ENCODE measurements at places on chromosomes 3 and 15.

DNA sequence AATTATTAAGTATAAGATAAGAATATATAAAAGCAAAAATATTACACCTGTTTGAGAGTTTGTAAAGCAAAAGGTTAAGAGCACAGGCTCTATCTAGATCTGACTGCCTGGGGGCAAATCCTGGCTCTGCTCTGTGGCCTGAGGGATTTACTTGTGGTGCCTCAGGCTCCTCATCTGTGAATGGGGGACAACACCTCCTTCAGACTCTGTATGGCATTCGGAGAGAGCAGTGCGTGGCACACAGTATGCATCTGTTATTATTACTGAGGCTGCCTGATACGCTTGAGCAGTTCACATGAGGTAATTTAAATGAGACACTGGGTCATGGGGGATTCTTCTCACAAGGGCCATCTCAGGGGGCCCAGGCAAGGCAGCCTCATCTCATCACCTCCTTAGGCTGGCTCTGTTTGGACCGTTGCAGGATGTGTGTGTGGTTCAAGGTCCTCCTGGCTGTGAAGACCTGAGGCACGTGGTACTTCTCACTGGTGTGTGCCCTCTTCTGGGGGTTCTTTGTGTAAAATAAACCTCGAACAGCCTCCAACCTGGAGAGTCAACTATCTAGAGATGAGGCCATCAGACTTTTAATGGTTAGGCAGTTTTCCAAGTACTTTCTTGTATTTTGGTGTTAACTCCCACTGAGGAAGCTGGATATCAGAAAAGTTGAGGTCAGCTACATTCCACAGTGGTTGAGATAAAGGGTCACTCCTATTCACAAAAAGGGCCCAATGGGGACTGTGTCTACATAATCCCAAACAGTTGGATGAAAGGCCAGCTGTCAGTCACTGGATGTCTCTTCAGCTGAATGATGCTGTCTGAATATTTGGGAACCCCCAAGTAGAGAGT lies 9.0 kb downstream of the GNB5 start:
- no peak for DNase-seq

DNA sequence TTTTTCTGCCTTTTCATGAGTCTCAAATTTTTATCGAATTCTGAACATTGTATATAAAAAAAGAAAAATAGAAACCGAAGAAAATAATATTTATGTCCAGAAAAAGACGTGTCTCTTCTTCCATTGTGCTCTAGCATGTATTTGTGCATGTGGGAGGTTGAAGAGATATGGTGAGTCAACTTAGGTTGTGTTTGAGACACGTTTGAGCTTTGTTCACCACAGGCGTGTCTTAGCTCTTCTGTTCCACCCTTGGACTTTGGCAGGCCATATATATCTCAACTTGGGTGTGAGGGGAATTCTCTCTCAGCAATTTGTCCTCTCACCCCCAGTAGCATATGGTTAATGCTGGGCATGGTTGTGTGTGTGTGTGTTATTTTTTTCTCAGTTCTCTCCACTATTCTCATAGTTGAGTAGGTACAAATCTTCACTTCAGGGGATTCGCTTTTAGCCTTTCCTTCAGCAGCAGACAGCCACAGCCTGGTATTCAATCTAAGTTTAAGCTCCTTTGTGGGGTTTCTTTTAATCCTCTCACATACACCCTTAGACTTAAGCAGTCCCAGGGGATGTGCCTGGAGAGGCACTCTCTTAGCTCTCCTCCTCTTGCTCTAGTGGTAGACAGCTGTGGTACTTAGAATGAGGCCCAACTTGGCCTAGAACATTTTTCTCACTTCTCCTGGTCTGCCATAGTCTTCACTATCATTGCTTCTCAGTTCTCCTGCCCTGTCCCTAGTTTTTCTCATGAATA lies 286.5 kb upstream of the RBMS3 start:
- no peak for DNase-seq

- DNase-seq, result no peak
Measured at GRCh38 chr3:11736136-11736833, 92.6 kb upstream of the VGLL4 start.

DNA sequence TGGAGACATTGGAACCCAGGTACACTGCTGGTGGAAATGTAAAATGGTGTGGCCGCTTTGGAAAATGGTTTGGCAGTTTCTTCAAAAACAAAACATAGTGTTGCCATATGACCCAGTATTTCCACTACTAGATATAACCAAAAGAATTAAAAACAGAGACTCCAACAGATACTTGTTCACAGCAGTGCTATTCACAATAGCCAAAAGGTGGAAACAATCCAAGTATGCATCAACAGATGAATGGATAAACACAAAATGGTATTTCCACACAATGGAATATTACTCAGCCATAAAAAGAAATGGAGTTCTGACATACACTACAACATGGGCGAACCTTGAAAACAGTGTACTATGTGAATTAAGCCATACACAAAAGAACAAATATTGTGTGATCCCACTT lies 59.4 kb upstream of the TIMP4 start:
- DNase-seq, result no peak

Data from fibroblast of skin of left quadriceps (primary cell).